ENCODE measurements at places on chromosomes 12 and 14.

GRCh38 chr14:71539650-71540285, 392.5 kb upstream of the RGS6 start:
- no peak for DNase-seq

- DNase-seq = peak; percentile 87
These were observed 77.9 kb downstream of the SPRING1 start for GRCh38 chr12:116659771-116660481.

DNA sequence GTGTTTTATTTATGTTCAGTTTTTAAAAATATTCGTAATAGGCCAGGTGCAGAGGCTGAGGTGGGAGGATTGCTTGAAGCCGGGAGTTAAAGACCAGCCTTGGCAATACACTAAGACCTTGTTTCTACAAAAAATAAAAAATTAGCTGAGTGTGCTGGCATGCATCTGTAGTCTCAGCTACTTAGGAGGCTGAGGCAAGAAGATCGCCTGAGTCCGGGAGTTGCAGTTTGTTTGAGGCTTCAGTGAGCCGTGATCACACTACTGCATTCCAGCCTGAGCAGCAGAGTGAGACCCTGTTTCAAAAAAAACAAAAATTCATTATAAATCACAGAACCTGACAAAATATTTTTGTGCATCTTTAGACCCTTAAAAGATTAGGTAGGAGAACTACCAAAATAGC, 240.1 kb upstream of the ARHGAP5 start:
- no peak for DNase-seq

DNA sequence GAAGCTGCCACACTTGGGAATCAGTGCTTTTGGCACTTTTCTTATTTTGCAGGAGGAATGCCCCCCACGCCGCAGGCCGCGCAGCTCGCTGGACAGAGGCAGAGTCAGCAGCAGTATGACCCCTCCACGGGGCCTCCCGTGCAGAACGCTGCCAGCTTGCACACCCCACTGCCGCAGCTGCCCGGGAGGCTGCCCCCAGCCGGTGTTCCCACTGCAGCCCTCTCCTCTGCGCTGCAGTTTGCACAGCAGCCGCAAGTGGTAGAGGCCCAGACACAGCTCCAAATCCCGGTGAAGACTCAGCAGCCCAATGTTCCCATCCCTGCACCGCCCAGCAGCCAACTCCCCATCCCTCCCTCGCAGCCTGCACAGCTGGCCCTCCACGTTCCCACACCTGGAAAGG, 32.3 kb downstream of the EP400 start:
- no peak for DNase-seq

- no peak for DNase-seq
These were observed 33.0 kb upstream of the TSPAN9 start for GRCh38 chr12:3044141-3044630.

- peak; percentile 69 for DNase-seq
These were observed 14.0 kb downstream of the KCTD10 start for GRCh38 chr12:109462868-109463692.

GRCh38 chr12:52873513-52873831, 24.7 kb upstream of the KRT78 start:
- DNase-seq = peak; percentile 59

Data from SW480 (cell line).